ENCODE measurements at places on chromosomes 16 and 17. TPM values are rescaled to one million over a fixed set of nuclear protein-coding genes. Genes with fewer than 3 reads are reported as not detected.

SLC38A8 gene
- total RNA-seq, result not detected

CCL7 gene
- not detected for total RNA-seq

FNDC8 gene
- total RNA-seq, result not detected

TEKT5 gene
- not detected for total RNA-seq

HNF1B gene
- 9.5 TPM for total RNA-seq

TP53TG3 gene
- total RNA-seq, result not detected

SOST gene
- total RNA-seq, result not detected

CFAP52 gene
- total RNA-seq, result 3.7 TPM

SPAG7 gene
- total RNA-seq, result 37.6 TPM

PPY gene
- total RNA-seq, result not detected

USP43 gene
- total RNA-seq, result 1.8 TPM

CHST4 gene
- total RNA-seq, result 4.0 TPM

ACSM2A gene
- 0.54 TPM for total RNA-seq

PMFBP1 gene
- 0.45 TPM for total RNA-seq

TNFRSF12A gene
- total RNA-seq, result 52.5 TPM

UBE2O gene
- 37.2 TPM for total RNA-seq

UMOD gene
- not detected for total RNA-seq

G6PC1 gene
- not detected for total RNA-seq

C17orf107 gene
- total RNA-seq, result 10.4 TPM

CHST5 gene
- total RNA-seq, result 0.68 TPM

CSH2 gene
- not detected for total RNA-seq

CA4 gene
- 3.1 TPM for total RNA-seq

CIBAR2 gene
- total RNA-seq, result not detected

DERL2 gene
- 62.7 TPM for total RNA-seq

NPIPA5 gene
- total RNA-seq, result 29.5 TPM

WSCD1 gene
- total RNA-seq, result 1.7 TPM

ABCC11 gene
- total RNA-seq, result not detected

SCGB1C2 gene
- not detected for total RNA-seq

CCDC78 gene
- 4.8 TPM for total RNA-seq

SLC5A10 gene
- total RNA-seq, result not detected

ITGAL gene
- total RNA-seq, result 2.0 TPM

NPIPB6 gene
- total RNA-seq, result 1.8 TPM

CCDC40 gene
- total RNA-seq, result 3.7 TPM

GINS2 gene
- total RNA-seq, result 0.95 TPM

MAP2K6 gene
- 3.1 TPM for total RNA-seq

C16orf92 gene
- not detected for total RNA-seq
